ENCODE measurements at places on chromosomes 1 and 21.

- DNase-seq: no peak
These were observed 34.5 kb downstream of the EBNA1BP2 start for GRCh38 chr1:43137445-43138052.

GRCh38 chr1:110047463-110047862, 13.0 kb downstream of the STRIP1 start:
- no peak for DNase-seq

- DNase-seq: no peak
These were observed 2.0 kb upstream of the OR2AK2 start for GRCh38 chr1:247962911-247963588.

GRCh38 chr1:220681220-220681880, 8.8 kb upstream of the C1orf115 start:
- no peak for DNase-seq

DNA sequence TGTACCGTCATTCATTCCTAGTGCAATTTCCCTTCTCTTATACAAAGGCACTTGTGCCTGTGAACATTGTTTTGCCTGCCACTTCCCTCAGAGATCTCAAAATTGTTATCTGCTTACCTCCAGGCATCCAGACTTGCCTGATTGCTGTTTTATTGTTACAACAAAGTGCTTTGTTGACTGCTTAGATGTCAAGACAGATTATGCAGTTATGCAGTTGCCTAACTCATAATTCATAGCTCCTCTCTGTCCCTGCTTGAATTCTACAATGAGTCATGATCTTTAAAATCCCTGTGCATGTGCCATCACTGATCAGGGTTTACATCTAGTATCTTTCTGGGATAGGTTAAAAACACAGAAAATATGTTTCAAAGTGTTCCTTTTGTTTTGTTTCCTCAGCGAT, 24.5 kb downstream of the CXADR start:
- DNase-seq: no peak

GRCh38 chr21:42160111-42160721, 58.7 kb upstream of the ABCG1 start:
- DNase-seq: no peak

- no peak for DNase-seq
These were observed 32.7 kb upstream of the SYCP1 start for GRCh38 chr1:114821978-114822377.

DNA sequence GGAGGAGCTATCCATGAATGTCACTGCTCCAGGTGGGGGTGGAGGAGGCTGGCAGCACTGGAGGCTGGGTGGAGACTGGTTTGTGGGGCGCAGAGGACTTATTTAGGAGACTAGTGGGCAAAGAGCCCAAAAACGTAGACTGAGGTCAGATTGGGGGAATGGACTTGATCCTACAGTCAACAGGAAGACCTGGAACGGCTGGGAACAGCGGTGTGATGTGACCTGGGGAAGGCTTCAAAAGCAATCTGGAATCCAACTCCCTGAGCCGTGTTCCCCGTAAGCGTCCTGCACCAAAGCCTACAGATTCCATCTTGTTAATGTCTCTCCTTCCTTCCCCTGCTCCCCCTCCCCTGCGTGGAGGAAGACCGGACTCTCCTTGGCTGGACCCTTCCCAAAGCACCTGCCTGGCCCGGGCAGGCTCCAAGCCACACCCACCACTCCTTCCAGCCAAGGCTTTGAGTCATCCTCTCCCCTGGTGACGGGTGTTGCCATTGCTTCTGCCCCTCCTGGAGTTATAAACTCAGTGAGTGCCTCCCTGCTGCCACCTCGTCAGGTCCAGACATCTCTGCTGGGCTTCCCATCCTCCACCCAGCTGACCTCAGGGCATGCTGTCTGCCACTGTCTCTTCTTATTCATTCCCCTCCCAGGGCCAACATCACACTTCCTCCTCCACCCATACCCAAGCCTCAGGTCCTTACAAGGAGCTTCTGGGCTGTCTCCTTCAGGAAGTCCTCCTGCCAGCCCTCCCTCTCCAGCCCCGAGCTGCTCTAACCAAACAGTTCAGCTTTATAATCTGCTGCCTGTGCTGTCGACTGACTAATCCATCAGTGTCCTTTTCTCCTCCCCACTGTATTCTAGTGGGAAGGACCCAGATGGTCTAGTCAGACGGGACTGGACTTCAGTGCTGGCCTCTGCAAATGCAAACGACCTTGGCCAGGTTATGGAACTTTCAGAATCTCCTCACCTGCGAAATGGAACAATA, 1.6 kb upstream of the CLSTN1 start:
- DNase-seq: peak; percentile 18

DNA sequence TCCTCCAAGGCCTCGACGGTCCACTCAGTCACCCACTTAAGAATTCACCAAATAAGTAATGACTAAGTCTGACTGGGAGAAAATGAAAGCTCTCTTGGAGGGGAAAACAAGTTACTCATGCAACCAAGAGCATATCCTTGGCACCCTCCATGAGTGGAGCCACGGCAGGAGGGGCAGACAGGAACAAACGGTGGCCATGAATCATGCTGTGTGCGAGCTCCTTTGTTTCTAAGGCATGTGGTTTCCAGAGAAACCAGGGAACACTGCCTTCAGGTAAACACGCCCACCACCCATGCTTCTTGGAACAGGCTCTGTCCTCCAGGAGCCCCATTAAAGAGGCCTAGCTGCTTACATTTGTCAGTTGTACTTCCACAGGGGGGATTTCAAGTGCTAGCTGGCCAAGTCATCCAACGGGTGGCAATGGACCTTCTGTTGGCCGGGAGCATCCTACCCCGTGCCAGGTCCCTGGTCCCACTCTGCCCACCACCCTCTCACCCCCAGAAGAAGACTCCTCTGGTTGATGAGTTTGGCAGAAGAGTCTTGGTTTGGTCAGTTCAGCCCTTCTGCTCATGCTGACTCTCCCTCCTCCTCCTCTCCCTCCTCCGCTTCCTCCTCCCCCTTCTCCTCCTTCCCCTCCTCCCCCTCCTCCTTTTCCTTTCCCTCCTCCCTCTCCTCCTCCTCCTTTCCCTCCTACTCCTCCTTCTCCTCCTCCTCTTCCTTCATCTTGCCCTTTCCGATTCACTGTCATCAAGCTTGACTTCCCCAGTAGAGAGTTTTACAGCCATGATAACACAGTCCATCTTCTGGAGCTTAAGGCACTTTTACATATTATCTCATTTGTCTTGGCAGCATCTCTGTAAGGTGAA, 107.6 kb downstream of the CCDC185 start:
- no peak for DNase-seq

DNA sequence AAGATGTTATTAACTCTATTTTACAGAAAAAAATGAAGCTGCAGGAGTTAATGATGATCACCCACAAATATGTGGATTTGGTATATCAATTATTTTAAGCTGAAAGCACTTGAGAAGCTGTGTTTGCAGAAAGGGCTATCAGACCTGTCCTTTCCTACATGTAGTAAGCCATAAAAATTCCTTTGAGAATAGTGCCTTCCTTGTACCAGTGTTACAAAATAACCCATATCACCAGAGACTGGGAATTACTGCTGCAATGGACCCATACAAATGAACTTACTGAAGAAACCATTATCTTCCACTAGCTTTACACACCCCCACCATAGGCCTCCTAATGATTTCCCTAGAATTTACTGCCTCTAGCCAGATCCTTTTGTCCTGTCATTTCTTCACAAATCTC, 99.2 kb upstream of the ZRANB2 start:
- DNase-seq: no peak

DNA sequence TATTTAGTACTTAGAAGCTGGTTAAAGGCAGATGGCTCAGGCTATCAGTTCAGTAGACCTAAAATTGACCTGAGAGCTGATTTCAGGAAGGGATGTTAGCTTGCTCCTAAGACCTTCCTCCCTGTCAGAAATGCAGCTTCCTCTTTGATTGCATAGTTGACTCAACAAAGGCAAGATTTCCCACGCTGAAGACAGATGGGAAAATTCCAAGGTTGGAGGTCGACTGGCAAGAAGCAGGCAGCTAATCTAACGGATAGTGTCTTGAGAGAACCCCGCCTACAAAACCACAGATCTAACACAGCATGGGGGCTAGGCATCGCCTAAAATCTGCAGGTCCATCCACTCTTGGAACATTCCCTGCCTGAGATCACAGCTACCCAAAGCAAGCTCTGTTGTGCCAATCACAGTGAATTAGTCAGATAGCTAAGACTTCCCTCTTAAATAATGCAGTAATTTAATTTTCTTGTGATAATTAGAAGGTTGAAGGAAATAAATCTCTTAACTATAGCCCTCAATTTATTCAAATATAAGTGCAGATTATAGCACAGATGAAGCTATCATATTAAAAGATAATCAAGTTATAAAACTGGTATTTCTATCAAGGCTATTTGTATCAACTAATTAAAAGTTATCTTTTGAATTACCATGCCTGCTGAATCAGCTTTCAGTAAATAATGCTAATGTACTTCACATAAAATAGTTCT, 357.8 kb upstream of the SGIP1 start:
- no peak for DNase-seq

DNA sequence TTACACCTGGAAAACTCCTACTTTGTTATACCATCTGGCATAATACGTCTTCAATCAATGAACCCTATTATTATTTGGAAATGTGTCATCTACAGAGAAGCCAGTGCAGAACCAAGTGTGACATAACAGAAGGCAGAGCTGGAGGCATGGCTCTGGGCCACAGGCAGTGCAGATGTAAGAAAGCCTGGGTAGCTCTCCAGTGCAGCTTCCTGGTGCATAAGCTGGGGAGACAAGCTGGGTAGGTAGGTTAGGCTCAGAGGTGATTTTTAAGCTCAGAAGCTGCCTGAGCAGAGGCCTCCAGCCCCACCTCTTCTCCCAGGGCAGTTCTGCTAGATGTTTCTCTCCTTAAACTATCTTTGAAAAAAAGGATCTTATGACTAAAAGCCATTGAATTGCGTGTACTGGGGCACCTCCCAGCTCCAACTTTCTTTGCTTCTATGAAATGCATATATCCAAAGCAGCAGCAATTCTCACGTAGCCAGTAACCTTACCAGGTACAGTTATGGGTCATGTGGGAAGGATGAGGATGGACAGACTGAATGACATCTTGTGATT, 30.7 kb downstream of the AKNAD1 start:
- DNase-seq: no peak

GRCh38 chr1:22379566-22379965, 72.1 kb upstream of the ZBTB40 start:
- DNase-seq: no peak

DNA sequence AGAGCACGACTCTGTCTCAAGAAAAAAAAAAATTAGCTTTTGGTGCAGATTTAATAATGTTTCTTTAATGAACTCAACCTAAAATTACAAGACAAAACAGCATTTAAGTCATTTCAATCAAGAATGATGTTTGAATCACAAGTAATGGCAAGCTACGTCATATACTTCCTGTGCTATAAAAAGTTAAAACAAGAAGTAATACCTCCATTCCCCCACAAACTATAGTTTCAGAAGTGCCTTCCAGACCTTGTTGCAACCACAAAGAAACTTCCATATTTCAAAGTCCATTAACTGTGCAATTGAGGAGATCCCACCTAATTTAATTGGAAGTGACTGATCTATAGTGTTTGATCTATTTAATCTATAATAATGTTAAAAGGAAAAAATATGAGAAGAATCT, 15.1 kb downstream of the NRDC start:
- DNase-seq: no peak

- no peak for DNase-seq
These were observed 336.6 kb upstream of the LYPLAL1 start for GRCh38 chr1:218837051-218837450.

DNA sequence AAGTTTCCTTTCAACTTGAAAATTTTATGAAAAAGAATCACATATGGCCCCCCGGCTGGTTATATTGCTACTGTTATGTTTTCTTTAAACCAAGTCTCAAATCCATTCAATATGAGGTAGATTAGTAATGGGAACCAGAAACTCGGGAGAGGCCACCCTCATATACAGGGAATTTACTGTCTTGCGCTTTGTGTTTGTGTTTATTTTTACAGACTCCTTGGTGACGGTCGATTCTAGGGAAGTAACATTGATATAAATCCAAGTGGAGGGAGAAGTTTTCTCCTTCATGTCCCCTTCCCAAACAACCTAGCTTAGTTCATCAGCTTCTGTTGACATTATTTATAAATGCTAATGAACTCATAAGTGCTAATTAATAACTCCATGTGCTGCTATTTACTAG, 163.5 kb upstream of the LMO4 start:
- no peak for DNase-seq

GRCh38 chr1:30303387-30303786, 420.0 kb downstream of the MATN1 start:
- DNase-seq: no peak

- no peak for DNase-seq
These were observed 33.0 kb downstream of the CAMK1G start for GRCh38 chr1:209616366-209617046.

DNA sequence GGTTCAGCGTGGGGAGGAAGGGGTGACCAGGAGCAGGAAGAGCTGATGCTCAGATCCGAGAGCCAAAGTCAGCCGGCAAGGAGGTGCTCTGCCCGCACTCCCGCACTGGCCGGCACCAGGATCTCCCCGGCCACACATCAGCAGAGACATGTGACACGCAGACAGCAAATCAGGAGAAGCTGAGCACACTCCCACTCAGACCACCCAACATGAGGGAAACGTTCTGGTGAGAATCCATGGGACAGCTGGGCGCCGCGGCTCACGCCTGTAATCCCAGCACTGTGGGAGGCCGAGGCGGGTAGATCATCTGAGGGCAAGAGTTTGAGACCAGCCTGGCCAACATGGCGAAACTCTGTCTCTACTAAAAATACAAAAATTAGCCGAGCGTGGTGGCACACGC, 18.6 kb upstream of the PTTG1IP start:
- DNase-seq: no peak

DNA sequence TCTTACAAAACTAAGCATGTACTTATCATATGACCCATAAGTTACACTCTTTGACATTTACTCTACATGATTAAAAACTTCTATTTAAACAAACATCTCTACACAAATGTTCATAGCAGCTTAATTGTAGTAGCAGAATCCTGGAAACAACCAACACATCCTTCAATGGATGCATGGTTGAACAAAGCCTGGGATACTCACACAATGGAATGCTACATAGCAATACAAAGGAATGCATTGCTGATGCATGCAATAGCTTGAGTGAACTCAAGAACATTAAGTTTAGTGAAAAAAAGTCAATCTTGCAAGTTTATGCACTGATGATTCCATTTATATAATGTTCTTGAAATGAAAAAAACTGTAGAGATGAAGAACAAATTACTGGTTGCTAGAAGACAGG, 686.9 kb downstream of the LRRIQ3 start:
- DNase-seq: no peak

DNA sequence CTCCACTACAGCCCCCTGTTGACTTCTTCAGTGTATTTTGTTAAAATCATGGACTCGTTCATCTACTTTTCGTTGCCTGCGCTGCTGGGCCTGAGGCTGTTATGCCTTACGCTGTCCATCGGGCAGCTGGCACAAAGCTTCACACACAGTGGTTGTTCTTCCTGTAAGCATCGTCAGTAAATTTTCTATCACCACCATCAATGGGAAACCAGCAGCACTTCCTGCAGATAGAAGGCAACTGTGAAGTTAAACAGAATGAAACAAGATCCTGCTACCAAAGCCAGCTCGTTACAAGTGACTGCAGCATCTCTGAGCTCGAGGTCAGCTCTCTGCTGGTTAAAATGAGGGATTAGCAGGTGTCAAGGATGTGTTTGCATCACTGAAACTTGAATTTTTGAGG, 21.9 kb upstream of the PADI6 start:
- DNase-seq: no peak

- no peak for DNase-seq
These were observed 7.3 kb downstream of the IL24 start for GRCh38 chr1:206904423-206905142.
